Renal pelvis (tissue), 12 donors: ENCODE measurements at places on chromosomes 11 and 22.

DNA sequence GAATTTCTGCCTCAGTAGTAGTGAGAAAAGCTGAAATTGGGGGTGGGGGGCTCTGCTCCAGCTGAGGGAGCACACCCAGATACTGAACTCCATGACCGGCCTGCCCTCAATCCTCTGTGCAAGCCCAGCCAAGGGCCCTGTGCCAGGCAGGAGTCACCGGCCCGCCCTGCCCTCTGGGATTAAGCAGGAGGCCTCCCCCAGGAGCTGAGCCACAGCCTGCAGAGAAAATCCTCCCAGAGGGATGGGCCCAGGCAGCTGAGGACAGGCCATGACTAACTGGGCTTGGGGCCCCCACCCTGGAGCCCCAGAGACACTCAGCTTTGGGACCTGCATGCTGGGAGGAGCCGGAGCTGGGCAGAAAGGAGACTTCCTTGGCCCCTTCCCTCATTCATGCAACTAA, 48.8 kb downstream of the MN1 start:
- no peak for DNase-seq

- DNase-seq = no peak
Observed at GRCh38 chr11:45045683-45046471, 95.2 kb upstream of the TP53I11 start.

- DNase-seq = no peak
Observed at GRCh38 chr11:68446046-68446725, 14.4 kb upstream of the PPP6R3 start.

DNA sequence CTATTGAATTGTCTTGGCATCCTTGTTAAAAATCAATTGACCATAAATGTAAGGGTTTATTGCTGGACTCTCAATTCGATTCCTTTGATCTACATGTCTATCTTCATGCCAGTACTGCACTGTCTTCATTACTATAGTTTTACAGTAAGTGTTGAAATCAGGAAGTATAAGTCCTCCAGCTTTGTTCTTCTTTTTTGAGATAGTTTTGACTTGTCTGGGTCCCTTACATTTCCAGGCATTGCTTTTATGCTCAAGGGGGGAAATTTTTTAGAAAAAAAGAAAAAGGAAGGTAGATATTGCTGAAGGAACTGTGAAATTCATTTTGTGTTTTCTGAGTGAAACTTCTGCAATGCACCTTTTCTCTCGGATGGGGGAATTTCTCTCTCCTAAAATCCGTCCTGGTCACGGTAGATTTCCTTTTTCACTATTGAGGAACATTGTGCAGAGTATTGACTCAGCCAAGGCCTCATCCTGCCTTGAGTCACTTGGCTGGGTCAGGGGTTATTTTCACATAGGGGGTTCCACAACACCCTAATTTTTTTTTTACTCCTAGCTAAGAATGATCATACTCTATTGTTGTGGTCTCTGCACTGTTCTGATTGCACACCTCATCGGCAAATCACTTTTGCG, 2.8 kb upstream of the ACER3 start:
- no peak for DNase-seq

DNA sequence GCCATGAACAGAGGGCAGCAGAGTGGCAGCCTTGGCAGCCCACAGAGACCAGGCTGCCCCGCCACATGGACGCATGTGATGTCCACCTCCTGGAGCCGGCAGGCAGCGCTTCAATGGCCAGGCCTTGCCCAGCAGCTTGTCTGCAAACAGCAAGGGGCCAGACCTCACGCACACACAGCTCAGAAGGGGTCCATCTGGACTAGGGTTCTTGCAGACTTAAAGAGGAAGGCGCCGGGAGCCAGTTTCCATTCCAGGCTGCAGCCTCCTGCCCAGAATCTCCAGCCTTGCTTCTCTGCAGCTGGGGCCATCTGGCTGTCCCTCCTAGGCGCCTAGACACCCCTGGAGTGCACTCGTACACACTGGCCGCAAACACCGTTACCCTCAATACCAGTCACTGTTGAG, 91.9 kb upstream of the TMEM45B start:
- no peak for DNase-seq

GRCh38 chr11:66437979-66438503, 607 bp downstream of the MRPL11 start:
- DNase-seq = no peak

DNA sequence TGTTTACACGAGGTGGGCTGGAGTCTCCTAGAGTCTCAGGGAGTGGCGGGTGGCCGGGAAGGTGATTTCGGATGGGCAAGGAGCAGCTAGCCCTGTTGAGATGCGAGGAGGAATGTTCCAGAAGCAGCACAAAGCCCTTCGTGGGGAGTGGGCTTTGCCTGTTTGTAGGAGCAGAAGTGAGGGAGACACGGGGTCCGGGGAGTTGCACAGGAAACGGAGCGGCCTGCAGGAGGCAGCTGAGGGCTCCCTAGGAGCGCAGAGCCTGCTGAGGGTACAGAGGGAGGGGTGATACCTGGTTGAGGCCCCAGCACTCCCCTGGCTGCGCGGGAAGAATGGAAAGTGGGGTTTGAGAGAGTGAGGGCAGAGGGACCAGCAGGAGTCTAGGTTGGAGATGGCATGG, 847.2 kb downstream of the TBC1D22A start:
- no peak for DNase-seq

GRCh38 chr11:2778630-2779498, 79.1 kb upstream of the KCNQ1OT1 start:
- DNase-seq = peak; percentile 55

- DNase-seq = peak; percentile 72
Observed at GRCh38 chr22:29201782-29202181, 3.9 kb upstream of the EMID1 start.

DNA sequence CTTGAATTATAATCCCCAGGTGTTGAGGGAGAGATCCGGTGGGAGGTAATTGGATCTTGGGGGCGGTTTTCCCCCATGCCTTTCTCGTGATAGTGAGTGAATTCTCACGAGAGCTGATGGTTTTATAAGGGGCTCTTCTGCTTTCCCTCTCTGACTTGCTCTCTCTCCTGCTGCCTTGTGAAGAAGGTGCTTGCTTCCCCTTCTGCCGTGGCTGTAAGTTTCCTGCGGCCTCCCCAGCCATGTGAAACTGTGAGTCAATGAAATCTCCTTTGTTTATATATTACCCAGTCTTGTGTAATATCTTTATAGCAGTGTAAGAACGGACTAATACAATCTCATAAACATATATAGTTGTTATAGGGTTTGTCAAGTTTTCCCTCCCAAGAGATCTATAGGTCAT, 32.8 kb downstream of the KCNE3 start:
- DNase-seq = no peak

DNA sequence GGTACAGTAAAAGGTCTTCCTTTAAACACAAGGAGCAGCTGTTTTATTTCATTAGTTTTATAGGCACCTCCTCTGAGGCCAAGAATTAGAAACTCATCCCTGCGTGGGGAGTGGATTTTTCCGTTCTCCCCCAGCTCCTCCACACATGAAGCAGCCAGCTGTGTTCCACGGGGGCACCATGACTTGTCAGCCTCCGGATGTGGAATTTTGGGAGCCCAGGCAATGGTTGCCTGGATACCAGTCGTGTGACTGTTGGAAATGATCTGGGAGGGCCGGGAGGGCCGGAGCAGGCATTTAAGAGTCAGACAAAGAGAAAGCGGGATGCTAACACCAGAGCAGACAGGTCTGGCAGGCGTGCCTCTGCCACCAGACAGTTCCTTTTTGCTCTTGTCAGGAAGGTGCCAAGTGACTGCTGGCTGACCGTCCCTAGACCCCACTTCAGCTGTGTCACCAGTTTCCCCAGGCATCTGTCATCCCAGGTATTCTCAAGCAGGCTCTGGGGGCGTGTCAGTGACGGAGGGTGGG, 15.9 kb upstream of the CDC42EP2 start:
- DNase-seq = peak; percentile 86

DNA sequence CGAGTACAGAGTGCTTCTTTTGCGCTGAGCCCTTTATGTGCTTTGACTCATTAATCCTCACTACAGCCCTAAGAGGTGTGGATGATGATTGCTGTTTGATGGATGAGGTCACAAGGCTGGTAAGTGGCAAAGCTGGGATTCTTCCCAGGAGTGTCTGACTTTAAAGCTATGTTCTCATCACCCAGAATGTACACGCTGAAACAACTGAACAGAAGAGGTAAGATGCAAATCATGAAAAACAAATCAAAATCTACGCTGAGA, 37.7 kb upstream of the CREB3L1 start:
- DNase-seq = no peak

- no peak for DNase-seq
Observed at GRCh38 chr11:70951139-70951804, 301.1 kb downstream of the SHANK2 start.

GRCh38 chr11:1502168-1502953, 15.8 kb upstream of the MOB2 start:
- no peak for DNase-seq

GRCh38 chr11:110340436-110340835, 44.0 kb upstream of the RDX start:
- no peak for DNase-seq

DNA sequence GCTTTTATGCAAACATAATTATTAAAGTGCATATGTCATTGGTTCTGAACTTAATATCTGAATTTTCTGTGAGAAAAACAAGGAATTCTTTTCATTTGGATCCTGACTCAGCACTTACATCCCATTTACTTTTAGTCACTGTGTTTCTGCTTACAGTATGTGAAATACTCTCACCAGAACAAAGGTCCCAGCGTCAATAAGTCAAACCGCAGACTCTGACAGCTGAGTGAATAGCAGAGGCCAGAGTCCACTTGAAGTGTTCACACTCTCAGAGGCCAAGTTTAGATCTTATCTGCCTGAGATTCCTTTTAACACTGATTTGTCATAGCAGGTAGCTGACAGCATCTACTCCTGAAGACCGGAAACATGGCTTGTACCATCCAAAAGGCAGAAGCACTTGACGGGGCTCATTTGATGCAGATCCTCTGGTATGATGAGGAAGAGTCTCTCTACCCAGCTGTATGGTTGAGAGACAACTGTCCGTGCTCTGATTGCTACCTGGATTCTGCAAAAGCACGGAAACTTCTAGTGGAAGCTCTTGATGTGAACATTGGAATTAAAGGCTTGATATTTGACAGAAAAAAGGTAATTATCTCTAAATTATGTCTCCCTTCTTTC, 14.6 kb downstream of the BBOX1 start:
- DNase-seq = peak; percentile 19

DNA sequence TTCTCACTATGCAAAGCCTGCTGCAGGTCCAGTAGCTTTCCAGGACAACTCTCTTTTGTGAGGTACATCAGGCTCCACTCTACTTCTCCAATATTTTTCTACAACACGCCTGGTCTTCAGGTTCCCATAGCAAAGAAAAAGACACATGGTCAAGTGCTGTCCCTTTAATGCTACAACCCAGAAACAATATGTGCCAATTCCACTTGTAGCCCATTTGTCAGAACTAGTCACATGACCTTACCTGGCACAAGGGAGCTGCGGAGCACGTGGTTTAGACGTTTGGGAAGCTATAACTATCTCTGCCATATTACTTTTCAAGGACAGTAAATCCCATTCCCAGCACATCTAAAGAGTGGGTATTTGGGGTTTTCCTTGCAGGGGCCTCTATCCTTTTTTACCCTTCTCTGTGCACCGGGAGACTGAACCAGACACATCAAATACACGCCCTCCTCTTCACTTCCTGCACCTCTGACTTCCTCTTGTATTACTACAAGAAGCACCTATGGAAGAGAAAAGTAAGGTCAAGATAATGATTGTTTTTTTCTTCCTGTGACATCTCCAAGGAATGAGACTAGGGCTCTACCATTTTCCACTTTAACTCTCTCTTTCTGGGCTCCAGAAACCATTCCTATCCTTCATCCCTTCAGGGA, 237.6 kb downstream of the ETS1 start:
- no peak for DNase-seq

DNA sequence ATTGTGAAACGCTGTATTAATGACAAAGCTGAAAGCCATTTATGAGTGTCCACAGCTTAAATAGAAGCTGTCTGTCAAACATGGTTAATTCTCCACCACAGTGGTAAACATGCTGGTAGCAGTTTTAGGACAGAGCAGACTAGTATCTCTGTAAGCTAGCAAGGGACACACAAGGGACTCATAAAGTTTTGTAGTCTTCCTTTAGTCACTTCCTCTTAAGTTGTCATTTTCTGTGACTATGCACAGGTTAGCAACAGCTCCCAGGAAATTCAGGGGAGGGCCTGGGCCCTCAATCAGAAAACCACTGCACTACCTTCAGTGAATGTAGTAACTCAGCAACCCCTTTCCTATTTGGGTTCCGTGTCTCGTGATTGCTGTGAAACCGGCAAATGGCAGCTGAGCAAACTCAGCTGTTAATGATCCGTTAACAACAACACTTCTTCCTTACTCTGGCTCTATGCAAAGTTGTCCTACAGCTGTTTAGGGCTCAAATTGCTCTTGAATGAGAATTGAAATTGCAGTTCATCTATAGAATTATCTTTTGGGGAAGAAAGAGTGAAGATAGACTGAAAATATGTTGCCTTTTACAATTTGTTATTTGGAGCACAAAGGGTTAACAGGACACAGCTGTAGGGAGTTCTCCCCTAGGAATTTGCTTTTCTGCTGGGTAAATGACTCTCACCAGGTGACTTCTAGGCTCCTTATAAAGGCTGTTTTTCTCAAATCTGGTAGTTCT, at the start of gene MMP26:
TSS of gene MMP26 (plus strand) at position 731 of the 736 bp plus-strand sequence.
- DNase-seq = peak; percentile 81

DNA sequence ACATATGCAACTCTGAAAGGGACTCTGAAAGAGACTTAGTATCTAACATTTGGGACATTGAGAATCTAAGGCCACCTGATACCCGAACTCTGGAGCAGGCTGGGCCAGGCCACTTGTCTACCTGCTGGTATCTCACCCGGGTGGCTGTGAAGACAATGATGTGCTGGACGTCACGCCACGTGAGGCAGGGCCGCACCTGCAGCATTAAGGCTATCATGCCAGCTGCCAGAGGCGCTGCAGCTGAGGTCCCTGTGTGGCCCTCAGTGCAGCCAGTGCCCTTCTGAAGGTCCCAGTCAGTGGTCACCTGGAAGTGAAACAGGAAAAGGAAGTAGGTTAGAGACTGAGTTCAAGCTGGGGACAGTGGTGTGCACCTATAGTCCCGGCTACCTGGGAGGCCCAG, 12.4 kb downstream of the PCSK7 start:
- no peak for DNase-seq

GRCh38 chr11:12888525-12889158, 120.5 kb upstream of the RASSF10 start:
- peak; percentile 86 for DNase-seq

GRCh38 chr11:44524751-44525201, 40.7 kb upstream of the CD82 start:
- DNase-seq = no peak

DNA sequence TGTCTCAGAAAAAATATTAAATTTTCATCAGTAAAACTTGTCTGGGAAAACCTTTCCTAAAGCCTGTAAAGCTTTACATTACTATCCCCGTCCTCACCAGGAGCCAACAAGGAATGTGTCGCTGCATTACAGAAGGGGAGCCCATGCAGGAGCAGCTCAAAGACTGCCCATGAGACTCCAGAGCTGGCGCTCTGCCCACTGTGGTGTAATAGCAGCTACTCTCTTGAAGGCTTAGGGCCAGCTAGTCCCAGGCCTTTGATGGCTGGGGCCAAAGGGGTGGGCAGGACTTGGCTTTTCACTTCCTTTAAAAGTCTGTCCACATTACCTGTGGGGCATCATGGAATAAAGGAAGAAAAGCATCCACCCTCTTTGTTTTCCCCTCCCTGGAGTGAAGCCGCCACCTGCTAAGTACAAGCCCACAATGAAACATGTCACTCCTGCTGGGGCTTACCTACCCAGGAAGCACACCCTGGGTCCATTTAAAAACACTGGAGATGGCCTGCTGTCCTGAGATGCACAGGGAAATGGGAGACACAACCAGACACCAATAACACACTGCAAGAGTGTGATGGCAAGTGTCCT, 150.7 kb downstream of the ADAMTS15 start:
- no peak for DNase-seq

GRCh38 chr22:20625270-20625669, 117.9 kb downstream of the MED15 start:
- no peak for DNase-seq

GRCh38 chr22:20983081-20983771, 1.1 kb downstream of the LZTR1 start:
- DNase-seq = no peak
